DND-41 (cell line): ENCODE measurements at places on chromosomes 5 and 9.

GRCh38 chr5:162939991-162940390, 497.4 kb upstream of the CCNG1 start:
- no peak for DNase-seq

DNA sequence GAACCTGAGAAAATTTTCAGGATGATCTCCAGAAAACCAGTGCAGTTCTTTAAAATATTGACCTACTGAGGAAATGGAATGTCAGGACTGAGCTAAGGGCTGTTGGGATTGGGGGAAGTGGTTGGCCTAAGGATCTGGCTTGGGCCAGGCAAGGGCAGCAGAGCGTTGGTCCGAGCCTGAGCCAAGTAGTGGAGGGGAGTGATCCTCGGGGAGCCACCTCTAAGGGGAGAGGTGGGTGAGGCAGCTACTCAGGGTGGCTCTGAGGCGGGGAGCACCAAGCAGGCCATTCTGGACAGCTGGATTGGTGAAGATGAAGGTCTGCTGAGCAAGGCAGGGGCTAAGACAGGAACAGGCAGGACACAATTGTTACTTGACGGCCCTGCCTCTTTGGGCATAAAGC, 11.5 kb downstream of the CAMK4 start:
- no peak for DNase-seq

GRCh38 chr5:172683645-172684471, 42.8 kb downstream of the NEURL1B start:
- DNase-seq = no peak

- no peak for DNase-seq
These were observed 52.2 kb upstream of the TUT7 start for GRCh38 chr9:86406366-86406765.

GRCh38 chr5:75660678-75661465, 49.6 kb downstream of the ANKDD1B start:
- no peak for DNase-seq

DNA sequence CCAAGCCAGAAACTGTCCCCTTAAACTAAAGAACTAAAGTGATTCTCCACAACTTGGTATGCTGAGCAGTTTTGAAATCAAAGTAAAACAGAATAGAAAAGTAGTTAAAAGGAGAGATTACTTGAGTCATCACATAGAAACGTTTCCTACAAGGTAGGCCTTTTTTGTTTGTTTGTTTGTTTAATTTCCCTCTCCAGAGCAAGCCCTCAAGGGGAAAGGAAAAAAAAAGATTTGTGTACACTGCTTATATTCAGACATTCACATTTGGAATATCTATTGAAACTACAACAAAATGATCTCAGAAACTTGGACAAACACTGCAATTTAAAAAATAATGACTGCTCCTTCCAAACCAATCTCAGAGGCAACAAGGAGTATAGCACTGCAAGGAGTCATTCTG, 304.7 kb upstream of the NREP start:
- no peak for DNase-seq

DNA sequence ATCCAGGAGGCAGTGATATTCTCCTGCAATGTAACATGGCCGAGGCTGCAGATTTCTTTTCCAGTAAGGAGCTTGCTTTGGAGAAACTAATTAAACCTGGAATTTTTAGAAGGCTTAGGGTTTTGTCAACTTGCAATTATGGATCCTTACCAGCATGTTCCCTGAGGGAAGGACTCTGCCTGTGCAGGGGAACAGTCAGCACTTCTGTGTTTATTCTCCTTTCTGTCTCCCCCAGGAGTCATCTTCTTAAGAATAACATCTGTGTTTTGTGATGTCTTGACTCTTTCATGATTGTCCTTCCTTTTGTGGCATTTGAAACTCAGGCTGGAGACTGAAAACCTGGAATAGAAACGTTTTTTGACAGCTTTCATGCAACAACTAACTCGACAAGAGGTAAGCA, 80.5 kb upstream of the TNFSF8 start:
- no peak for DNase-seq

DNA sequence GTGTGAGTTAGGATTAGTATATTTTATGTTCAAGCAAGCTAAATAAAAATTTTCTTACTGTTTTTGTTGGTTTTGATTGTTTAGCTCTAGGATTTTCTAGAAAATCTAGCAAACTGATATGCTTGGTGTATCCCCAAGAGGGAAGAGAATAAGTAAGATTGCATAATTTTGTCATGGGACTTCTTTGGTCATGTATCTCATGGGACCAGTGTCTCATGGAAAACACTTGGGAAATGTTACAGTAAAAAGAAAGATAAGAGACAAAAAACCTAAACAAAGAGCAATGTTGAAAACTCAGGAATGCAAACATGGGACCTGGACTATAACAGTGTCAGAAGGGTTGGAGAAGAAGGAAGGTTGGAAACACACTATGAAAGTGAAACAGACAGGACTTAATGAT, 119.4 kb downstream of the TLR4 start:
- no peak for DNase-seq

- no peak for DNase-seq
These were observed 127.1 kb downstream of the TRIO start for GRCh38 chr5:14270209-14270702.

DNA sequence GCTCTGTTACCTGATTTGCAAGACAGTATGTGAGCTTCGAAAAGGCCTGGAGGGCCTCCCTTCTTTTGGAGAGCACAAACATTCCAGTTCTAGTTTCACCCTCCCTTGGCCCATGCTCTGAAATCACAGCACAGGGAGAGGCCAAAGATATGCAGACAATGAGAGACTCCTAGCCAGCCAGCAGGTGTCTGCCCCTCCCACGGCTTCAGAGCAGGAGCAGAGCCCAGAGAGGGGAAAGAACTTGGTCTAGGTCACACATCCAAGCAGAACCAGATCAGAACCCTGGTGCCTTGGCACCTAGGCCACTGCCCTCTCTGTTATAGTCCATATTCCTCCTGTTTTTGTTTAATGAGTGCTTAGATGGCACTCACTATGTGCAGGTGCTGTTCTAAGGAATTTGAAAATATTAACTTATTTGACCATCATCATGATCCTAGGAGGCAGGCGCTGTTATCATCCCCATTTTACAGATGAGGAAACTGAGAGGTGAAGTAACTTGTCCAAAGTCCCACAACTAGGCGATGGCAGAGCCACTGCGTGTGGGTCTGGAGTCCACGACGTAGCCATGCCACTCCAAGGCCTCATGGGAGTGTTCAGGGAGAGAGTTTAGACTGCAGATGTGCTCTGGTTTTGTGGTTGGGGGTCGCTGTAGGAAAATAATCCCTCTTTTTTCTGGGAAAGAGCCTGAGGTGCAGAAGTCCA, 27.2 kb downstream of the TMOD1 start:
- no peak for DNase-seq

GRCh38 chr9:81717747-81718077, 28.4 kb upstream of the TLE1 start:
- no peak for DNase-seq

DNA sequence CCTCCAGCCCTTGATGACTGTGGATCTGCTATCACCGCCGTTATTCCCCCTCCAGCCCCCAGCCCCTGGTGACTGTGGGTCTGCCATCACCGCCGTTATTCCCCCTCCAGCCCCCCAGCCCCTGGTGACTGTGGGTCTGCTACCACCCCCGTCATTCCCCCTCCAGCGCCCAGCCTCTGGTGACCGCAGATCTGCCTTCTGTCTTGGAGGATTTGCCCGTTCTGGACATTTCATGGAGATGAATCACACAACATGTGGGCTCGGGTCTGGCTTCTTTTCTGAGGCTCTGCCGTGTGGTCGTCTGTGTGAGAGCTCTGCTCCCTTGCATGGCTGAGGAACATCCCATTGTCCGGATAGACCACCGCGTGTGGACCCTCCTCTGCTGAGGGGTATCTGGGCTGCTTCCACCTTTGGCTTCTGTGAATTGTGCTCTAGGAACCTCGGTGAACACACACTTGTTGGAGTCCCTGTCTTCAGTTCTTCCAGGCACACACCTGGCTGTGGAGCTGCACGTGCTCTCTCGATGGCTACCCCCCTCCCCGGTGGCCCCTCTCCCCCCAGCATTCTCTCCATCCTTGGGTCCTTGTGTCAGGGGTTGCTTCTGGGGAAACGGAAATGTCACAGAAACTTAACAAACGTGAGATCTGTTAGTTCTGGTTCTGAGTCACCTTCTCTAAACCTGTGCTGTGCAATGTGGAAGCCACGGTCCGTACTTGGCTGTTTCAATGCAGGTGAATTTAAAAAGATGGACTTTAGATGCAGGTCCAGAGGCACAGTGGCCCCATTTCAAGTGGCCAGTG, 105.3 kb upstream of the COL5A1 start:
- no peak for DNase-seq

- DNase-seq = no peak
These were observed 234.4 kb upstream of the DAPK1 start for GRCh38 chr9:87263291-87263690.

DNA sequence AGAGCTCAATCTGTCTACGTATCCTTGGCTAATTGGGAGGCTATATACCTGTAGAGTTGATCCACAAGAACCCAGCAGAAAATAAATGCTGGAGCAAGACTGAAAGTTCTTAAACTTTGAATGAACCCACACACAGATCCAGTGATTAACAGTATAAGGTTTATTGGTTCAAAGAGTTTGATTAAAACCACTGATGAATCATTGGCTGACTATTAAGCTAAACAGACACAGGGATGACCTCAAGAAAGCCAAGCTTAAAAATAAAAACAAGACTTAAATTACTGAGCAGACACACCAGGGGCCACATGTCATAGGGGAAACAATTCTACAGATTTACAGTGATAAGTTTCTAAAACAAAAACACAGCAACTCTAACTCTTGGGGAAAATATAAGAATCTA, 163.6 kb downstream of the SPATA31D1 start:
- DNase-seq = no peak

DNA sequence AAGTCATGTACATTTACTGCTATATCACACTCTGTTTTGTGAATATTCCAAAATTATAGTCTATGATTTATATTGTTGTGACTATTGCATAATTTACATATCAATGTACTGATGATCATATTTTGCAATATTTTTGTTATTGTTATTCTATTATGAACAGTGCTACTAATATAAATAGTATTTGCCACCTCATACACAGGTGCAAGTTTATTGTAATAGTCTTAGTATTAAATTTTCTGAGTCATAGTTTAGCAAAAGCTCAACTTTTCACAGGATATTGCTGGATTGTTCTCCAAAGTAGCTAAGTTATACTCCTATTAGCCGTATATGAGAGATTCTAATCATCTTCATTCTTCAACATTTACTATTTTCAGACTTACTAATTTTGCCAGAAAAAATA, 124.7 kb downstream of the TMC1 start:
- DNase-seq = no peak

DNA sequence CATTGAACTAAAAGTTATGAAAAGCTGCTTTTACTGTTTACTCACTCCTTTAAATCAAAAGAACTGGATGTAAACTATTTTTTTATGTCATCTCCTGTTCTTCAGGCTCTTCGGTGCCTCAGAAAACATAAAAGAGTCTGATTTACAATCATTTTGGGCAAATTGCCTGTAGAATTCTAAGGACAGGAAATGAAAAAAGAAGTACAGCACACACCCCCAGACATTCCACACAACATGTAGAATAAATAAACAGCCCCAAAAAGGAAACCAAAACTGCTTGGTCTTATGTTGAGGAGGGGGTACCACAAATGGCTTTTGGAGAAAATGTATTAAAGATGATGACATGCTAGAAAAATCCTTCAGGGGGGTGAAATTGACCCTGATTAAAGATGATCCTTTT, 57.2 kb downstream of the ITGA1 start:
- DNase-seq = no peak

- no peak for DNase-seq
These were observed 29.7 kb downstream of the MEGF10 start for GRCh38 chr5:127320032-127320965.

- DNase-seq = no peak
These were observed 546.5 kb downstream of the ZNF608 start for GRCh38 chr5:124199893-124200292.

DNA sequence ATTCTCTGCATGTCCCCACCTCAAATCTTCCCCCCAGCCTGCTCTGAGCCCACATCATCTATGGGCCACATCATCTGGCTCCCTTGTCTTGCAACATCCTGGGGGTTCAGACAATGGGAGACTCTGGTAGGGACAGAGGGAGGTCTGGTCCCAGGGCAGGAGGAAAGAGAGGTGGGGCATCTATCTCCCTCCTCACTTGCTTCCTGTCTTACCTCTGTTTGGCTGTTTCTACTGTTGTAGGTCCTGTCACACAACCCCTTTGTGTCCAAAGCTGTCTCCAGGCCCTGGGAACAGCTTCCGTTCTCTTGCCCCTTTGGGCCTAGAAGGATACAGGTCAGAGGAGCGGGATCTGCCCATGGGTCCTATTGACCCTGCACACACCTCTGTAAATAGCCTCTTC, 227.2 kb downstream of the NSG2 start:
- DNase-seq = no peak
